ENCODE measurements at places on chromosomes 11 and 22. TPM values are rescaled to one million over a fixed set of nuclear protein-coding genes. Genes with fewer than 3 reads are reported as not detected.
A peak's percentile ranks its signal among the peaks of the same experiment; 100 is the strongest.

DNA sequence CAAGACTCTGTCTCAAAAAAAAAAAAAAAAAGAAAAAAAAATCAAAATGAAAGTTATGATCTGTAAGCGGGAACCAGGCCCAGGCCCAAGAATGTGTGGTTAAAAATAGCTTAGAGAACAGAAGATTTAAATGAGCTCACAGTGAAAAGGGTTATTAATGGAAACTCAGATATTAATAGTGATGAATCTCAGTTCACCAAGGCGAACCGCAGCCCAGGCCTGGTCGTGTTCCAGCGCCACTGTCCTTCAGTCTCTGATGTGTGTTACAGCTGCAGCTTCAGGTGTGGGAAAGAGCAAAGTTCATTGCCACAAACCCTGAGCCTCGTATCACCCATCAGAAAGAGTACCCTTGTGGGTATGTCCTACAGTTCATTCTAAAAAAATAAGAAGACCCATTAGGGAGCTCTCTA is 107.1 kb downstream of the GAB2 start:
- DNase-seq = no peak
- H3K36me3 ChIP-seq = no peaks in the 10 kb centered on the region
- no peak overlapping the region for H3K4me3 ChIP-seq
- H3K27me3 ChIP-seq = no peaks in the 10 kb centered on the region

APOL1 gene
- 22.9 TPM for total RNA-seq

DNA sequence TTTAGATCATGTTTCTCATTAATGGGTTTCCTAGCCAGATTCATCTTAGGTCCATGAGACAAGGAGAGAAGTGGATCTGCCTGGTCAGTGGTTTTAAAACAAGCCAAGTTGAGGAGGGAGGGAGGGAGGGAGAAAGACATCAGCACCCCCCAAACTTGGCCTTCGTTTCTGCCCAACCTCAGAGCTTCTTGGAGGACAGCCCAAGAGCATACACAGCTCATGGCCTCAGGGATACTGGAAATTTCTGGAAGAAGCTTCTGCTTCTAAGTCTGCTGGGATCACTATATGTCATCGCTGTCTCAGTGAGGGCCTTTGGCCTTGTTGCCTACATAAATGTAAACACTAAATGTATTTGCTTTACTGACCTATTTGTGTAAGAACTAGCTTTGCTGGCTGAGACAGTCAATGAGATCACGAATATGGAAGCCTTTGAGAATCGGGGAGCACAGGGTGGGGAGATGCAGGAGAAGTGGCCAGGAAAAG is 375.1 kb downstream of the BUD13 start:
- DNase-seq = no peak
- no peaks in the 10 kb centered on the region for H3K27me3 ChIP-seq
- no peaks in the 10 kb centered on the region for H3K36me3 ChIP-seq
- H3K27ac ChIP-seq = no peak overlapping the region
- no peak overlapping the region for H3K4me3 ChIP-seq

KCNA4 gene
- 0.51 TPM for total RNA-seq

GRCh38 chr11:74023276-74023675 is 14.4 kb upstream of the UCP3 start:
- no peak overlapping the region for H3K4me3 ChIP-seq
- H3K27me3 ChIP-seq = no peaks in the 10 kb centered on the region

DNA sequence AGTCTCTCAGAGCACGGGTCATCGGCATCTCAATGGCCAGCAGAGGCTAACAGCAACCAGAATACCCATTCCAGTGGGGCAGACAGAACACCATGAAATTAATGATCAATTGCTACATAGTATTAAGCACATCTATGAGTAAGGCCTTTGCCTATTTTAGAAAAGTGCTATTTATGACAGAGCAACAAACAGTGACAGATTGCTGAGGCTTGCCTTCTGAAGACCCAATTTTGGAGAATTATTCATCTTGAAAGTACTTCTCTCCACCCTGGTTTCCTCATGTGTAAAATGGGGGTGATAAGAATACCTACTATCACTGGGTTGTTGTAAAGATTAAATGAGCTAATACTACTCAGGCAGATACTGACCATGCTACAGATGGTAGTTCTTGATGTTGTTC is 232.7 kb downstream of the TENM4 start:
- H3K27ac ChIP-seq = no peak overlapping the region
- DNase-seq = no peak
- no peak overlapping the region for H3K4me3 ChIP-seq
- no peaks in the 10 kb centered on the region for H3K4me1 ChIP-seq

- H3K27me3 ChIP-seq = no peaks in the 10 kb centered on the region
- no peak overlapping the region for H3K4me3 ChIP-seq
- H3K4me1 ChIP-seq = peaks cover 46% of the 10 kb centered on the region
- no peaks in the 10 kb centered on the region for H3K36me3 ChIP-seq
- DNase-seq = no peak
- H3K27ac ChIP-seq = peak overlapping the region; percentile 95
These were observed 103.3 kb upstream of the NNMT start for GRCh38 chr11:114192841-114193389.

GRCh38 chr22:22037740-22038139 is 55.2 kb upstream of the TOP3B start:
- H3K36me3 ChIP-seq = no peaks in the 10 kb centered on the region
- DNase-seq = no peak
- H3K4me1 ChIP-seq = no peaks in the 10 kb centered on the region

GRCh38 chr11:82703796-82704195 is 29.9 kb downstream of the FAM181B start:
- no peak for DNase-seq
- H3K36me3 ChIP-seq = no peaks in the 10 kb centered on the region
- no peaks in the 10 kb centered on the region for H3K27me3 ChIP-seq
- H3K4me1 ChIP-seq = no peaks in the 10 kb centered on the region
- H3K4me3 ChIP-seq = no peak overlapping the region

GRCh38 chr11:5476186-5476819 is 12.2 kb upstream of the OR52D1 start:
- H3K36me3 ChIP-seq = no peaks in the 10 kb centered on the region
- H3K27me3 ChIP-seq = no peaks in the 10 kb centered on the region
- no peak overlapping the region for H3K4me3 ChIP-seq
- no peak overlapping the region for H3K27ac ChIP-seq

GRCh38 chr11:7437696-7438095 is 47.6 kb upstream of the OLFML1 start:
- H3K4me3 ChIP-seq = no peak overlapping the region
- H3K36me3 ChIP-seq = no peaks in the 10 kb centered on the region
- no peak overlapping the region for H3K27ac ChIP-seq
- DNase-seq = no peak

RFPL3 gene
- total RNA-seq = not detected

PDGFD gene
- 19.4 TPM for total RNA-seq

DNA sequence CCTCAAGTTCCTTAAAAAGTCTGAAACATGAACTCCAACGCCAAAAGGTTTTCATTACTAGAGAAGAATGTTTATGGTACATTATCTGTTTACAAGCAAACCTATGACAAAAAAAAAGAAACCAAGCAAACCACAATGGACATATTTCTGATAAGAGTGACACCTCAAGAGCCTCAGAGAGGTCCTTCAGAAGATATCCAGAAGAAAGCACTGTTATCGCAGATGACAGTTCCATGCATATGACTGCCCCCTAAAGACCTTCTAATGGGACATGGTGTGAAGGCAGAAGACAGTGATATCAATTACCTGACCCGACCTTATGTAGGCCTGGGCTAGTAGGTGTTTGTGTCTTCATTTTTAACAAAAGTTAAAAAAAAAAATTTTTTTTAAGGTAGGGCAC is 3.1 kb downstream of the HDHD5 start:
- H3K36me3 ChIP-seq = no peaks in the 10 kb centered on the region
- DNase-seq = no peak
- H3K4me3 ChIP-seq = no peak overlapping the region
- no peaks in the 10 kb centered on the region for H3K4me1 ChIP-seq

- no peak overlapping the region for H3K27ac ChIP-seq
- H3K4me1 ChIP-seq = no peaks in the 10 kb centered on the region
- no peak overlapping the region for H3K4me3 ChIP-seq
- no peaks in the 10 kb centered on the region for H3K27me3 ChIP-seq
- DNase-seq = no peak
- H3K36me3 ChIP-seq = no peaks in the 10 kb centered on the region
These were observed 7.1 kb upstream of the ATG16L2 start for GRCh38 chr11:72807021-72807693.

DNA sequence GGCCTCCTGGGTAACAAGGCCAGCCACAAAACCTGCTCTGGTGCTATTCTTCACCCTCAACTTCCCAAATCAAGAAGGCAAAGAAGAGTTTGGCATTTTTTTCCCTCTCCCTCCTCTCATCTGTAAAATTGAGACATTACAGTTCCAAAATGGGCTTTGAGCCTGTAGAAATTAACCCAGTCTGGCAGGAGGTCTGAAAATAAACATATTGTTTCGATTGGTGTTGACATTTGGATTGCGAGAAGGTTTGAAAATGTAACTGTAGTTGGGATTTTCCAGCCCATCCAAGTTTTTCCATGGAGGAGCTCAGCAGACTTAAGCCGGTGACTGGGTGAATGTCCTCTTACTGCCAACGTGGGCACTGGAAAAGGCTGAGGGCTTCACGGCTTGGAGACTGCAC is 35.0 kb upstream of the ALX4 start:
- no peak for DNase-seq
- no peak overlapping the region for H3K27ac ChIP-seq
- H3K36me3 ChIP-seq = no peaks in the 10 kb centered on the region
- H3K27me3 ChIP-seq = peaks cover 4% of the 10 kb centered on the region
- H3K4me3 ChIP-seq = no peak overlapping the region

RFPL2 gene
- 23.7 TPM for total RNA-seq

IFITM10 gene
- 3.1 TPM for total RNA-seq

GRCh38 chr11:119478711-119479285 is 55.8 kb upstream of the THY1 start:
- no peaks in the 10 kb centered on the region for H3K36me3 ChIP-seq
- no peaks in the 10 kb centered on the region for H3K4me1 ChIP-seq
- H3K4me3 ChIP-seq = no peak overlapping the region
- H3K27ac ChIP-seq = no peak overlapping the region

OR51L1 gene
- not detected for total RNA-seq

GRCh38 chr11:102251423-102251822 is 65.9 kb upstream of the BIRC3 start:
- no peak overlapping the region for H3K27ac ChIP-seq
- no peak for DNase-seq
- no peak overlapping the region for H3K4me3 ChIP-seq
- no peaks in the 10 kb centered on the region for H3K27me3 ChIP-seq
- no peaks in the 10 kb centered on the region for H3K36me3 ChIP-seq

DNA sequence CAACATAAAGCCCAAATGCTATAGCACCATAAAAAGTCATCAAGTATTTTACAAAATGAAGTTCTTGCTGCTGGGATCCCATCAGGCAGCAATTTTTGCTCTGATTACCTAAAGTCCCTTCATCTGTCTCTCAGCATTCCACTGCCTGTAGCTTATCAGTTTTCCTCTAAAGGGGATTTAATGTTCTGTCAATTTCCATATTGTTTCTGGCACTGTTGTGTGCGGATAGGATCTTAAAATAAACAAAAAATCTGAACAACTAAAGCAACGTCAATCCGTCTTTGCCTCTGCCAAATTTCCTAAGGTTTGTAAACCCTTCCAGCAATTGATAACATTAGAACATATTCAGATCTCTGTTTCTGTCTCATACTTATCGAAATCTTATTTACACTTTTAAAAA is 1126.3 kb upstream of the RAG2 start:
- H3K4me3 ChIP-seq = no peak overlapping the region
- H3K27me3 ChIP-seq = no peaks in the 10 kb centered on the region
- DNase-seq = no peak
- no peak overlapping the region for H3K27ac ChIP-seq
- no peaks in the 10 kb centered on the region for H3K36me3 ChIP-seq

DNA sequence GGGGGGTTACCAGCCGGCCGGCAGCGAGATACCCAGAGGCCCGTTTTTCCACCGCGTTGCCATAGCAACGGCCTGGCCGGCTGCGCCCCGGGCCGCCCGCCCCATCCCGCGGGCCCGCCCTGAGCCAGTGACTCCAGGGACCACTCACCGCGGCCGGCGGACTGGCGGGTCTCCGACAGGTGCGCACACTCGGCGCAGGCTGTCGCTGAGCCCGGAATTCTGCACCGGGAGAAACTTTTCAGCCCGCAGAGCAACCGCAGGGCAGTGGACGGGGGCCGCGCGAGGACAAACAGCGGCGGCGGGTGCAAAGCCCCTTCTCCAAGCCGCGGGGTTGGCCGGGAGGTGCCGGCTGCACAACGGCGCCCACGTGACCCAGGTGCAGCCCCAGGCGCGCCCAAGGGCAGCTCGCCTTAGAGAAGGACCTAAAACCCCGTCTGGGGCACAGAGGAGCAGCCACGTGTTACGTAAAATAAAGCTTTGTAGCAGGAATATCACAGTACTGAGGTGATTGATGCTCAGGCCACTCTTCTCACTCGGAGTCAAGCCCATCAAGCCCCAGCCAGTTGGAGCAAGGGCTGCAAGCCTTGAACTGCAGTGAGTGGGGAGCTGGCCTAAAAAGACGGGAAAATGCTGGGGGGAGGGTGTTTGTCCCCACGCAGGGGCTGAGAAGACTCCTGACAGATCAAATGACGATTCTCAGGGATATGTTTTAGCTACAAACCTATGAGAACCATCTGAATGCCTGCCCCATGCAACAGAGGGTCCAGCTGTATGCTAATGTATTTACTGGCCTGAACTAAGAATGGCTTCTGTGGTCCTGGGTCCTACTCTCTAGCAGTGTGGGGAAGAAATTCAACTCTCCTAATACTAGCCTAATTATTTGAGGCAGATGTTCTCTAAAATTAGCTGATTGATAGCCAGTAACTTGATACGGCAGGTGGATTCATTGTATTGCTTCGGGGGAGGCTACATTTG is at the start of gene STK33:
STK33 (minus strand) TSS at position 294 of the 975 bp plus-strand sequence. CDS start 119,323 bp downstream, outside the sequence.
- no peaks in the 10 kb centered on the region for H3K27me3 ChIP-seq
- DNase-seq = no peak
- no peaks in the 10 kb centered on the region for H3K4me1 ChIP-seq
- no peak within 1 kb of the TSS for H3K27ac ChIP-seq

DNA sequence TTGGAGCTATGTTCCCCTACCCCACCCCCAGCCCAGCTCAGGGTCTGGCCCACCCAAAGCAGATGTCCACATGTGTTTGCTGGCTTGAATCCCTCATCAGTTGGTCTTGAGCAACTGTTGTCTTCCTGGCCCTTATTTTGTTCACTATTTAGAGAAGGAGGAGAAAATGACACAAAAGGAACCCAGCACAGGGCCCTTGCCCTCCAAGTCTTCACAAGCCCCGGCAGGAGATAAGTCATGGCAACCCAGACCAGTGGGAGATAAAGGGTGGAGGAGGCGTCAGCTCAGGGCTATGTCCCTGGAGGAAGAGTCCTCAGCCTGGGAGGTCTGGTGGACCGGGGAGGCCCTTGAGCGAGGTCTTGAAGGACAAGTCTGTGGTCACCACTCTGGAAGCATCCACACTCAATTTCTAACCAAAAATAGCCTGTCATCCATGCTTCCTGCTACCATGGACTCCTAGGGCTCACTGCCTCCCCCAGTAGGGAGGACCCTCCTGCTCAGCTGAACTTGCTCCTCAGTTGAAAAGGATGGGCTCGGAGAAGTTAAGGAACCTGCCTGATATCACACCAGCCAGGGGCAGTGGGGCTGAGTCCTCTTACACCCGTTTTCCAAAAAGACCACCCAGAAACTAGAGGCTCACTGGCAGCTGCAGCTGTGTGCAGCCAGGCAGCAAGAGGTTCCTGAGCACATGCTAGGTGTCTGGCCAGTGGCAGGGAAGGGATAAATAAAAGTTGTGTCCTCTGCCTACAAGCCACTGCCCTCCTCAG is 1.8 kb upstream of the RAB3IL1 start:
- DNase-seq = no peak
- H3K27ac ChIP-seq = no peak overlapping the region

GRCh38 chr11:25483915-25484635 is 847.9 kb upstream of the ANO3 start:
- H3K27me3 ChIP-seq = no peaks in the 10 kb centered on the region
- H3K4me3 ChIP-seq = no peak overlapping the region
- no peak for DNase-seq
- no peaks in the 10 kb centered on the region for H3K36me3 ChIP-seq

NUMA1 gene
- 623 TPM for total RNA-seq

INPP5J gene
- 33.3 TPM for total RNA-seq
